GM23248 (cell line): ENCODE measurements at places on chromosomes 6 and 20. TPM values are rescaled to one million over a fixed set of nuclear protein-coding genes. Genes with fewer than 3 reads are reported as not detected.
A peak's percentile ranks its signal among the peaks of the same experiment; 100 is the strongest.

DNA sequence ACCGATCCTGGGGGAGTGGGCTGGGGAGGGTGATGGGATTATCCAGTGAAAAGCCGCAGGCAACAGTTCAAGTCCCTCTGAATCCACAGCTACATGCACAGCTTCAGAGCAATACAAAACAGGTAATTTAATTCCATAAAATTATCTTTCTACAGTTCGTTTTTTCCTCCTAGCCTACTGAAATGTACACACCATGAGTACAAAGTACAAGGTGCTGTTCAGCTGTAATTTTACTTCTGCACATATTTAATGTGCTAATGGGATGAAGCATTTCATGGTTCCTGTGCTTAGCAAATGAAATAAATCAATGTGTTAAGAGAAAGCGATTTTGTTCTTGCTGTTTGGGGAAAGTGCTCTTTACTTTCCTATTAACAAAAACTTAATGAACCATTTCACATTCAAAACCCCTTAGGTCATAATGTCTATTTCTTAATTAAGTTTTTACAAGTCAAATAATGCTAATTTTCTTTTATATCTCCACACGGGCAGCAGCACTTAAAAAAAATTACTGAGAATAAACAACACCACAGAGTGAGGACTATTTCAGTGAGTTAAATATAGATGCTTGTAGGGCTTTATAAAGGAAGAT lies 71.8 kb downstream of the INSM1 start:
- no peak overlapping the region for H3K4me3 ChIP-seq
- no peaks in the 10 kb centered on the region for H3K27me3 ChIP-seq
- H3K36me3 ChIP-seq: no peaks in the 10 kb centered on the region

DNA sequence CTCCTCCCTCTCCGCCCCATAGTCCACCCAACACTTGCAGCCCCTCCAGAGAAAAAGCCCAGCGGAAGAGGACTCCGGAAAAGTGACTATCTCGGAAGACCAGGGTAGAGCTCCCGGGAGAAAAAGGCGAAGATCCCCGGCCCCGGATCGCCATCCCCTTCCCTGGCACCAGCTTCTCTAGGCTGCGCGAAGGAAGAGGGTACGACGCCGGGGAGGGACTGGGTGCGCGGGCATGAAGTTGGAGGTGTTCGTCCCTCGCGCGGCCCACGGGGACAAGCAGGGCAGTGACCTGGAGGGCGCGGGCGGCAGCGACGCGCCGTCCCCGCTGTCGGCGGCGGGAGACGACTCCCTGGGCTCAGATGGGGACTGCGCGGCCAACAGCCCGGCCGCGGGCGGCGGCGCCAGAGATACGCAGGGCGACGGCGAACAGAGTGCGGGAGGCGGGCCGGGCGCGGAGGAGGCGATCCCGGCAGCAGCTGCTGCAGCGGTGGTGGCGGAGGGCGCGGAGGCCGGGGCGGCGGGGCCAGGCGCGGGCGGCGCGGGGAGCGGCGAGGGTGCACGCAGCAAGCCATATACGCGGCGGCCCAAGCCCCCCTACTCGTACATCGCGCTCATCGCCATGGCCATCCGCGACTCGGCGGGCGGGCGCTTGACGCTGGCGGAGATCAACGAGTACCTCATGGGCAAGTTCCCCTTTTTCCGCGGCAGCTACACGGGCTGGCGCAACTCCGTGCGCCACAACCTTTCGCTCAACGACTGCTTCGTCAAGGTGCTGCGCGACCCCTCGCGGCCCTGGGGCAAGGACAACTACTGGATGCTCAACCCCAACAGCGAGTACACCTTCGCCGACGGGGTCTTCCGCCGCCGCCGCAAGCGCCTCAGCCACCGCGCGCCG lies 822 bp downstream of the FOXQ1 start:
- peaks cover 35% of the 10 kb centered on the region for H3K27me3 ChIP-seq
- no peak overlapping the region for H3K27ac ChIP-seq
- peak overlapping the region; percentile 73 for H3K4me3 ChIP-seq
- DNase-seq: peak; percentile 42

- H3K4me3 ChIP-seq: no peak overlapping the region
- H3K4me1 ChIP-seq: no peaks in the 10 kb centered on the region
Observed at GRCh38 chr6:90384720-90385119, 88.1 kb upstream of the BACH2 start.

DNA sequence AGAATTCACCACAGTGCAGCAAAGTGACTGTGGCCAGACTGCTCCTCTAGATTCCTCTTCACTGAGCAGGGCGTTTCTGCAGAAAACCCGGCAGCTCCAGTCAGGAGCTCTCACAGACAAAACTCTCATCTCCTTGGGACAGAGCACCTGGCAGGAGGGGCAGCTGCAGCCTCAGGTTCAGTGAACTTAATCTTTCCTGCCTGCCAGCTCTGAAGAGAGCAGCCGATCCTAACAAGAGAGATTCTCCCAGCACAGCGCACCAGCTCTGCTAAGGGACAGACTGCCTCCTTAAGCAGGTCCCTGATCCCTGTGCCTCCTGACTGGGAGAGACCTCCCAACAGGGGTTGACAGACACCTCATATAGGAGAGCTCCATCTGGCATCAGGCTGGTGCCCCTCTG lies 1065.5 kb downstream of the GRIK2 start:
- no peaks in the 10 kb centered on the region for H3K36me3 ChIP-seq
- H3K27ac ChIP-seq: no peak overlapping the region
- no peak for DNase-seq
- H3K27me3 ChIP-seq: no peaks in the 10 kb centered on the region
- H3K4me3 ChIP-seq: no peak overlapping the region
- no peaks in the 10 kb centered on the region for H3K4me1 ChIP-seq

- no peak for DNase-seq
- H3K27ac ChIP-seq: no peak overlapping the region
- H3K4me1 ChIP-seq: peaks cover 5% of the 10 kb centered on the region; the same call in 1 of the 2 replicates
- no peaks in the 10 kb centered on the region for H3K36me3 ChIP-seq
- H3K27me3 ChIP-seq: peaks cover 26% of the 10 kb centered on the region
Observed at GRCh38 chr20:6635034-6635736, 132.3 kb upstream of the BMP2 start.

- H3K4me1 ChIP-seq: peaks cover 31% of the 10 kb centered on the region
- H3K27me3 ChIP-seq: no peaks in the 10 kb centered on the region
- no peak overlapping the region for H3K4me3 ChIP-seq
- no peak for DNase-seq
Observed at GRCh38 chr20:34710861-34711574, 6.9 kb downstream of the TP53INP2 start.

DNA sequence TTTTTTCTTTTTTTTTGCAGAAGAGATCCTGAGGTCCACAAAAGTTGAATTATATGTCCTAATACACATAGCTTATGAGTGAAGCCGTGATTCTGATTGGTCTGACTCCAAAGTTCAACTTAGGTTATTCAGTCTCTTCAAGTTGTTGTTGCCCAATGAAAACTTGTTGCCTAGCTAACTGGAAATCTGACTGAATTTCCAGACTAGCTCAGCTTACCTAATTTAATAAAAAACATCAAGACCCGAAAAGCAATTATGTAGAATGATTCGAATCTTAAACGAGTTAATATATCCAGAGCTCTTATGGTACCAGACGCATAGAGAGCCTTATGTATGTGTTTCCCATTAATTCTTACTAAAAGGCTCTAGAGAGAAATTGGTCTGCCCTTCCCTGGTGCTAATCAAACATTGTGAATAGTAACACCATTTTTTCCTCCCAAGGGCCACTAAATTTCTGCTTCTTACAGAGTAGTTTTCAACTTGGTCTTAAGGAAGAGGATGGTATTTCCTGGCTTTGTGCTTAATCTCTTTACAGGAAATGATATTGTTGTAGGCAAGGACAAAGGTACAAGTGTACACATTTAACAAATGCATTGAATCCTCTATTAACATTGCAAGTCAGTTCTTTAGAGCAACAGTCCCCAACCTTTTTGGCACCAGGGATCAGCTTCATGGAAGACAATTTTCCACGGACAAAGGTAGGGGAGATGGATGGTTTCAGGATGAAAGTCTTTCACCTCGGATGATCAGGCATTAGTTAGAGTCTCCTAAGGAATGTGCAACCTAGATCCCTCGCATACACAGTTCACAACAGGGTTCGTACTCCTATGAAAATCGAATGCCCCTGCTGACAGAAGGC lies 107.9 kb downstream of the TSHZ2 start:
- H3K4me1 ChIP-seq: peaks cover 52% of the 10 kb centered on the region
- H3K27me3 ChIP-seq: no peaks in the 10 kb centered on the region
- no peak overlapping the region for H3K4me3 ChIP-seq
- H3K27ac ChIP-seq: no peak overlapping the region
- no peaks in the 10 kb centered on the region for H3K36me3 ChIP-seq

- DNase-seq: no peak
- H3K27me3 ChIP-seq: no peaks in the 10 kb centered on the region
- H3K4me1 ChIP-seq: peaks cover 7% of the 10 kb centered on the region; the same call in 1 of the 2 replicates
- no peak overlapping the region for H3K4me3 ChIP-seq
Observed at GRCh38 chr6:79173378-79173777, 61.1 kb downstream of the HMGN3 start.

DNA sequence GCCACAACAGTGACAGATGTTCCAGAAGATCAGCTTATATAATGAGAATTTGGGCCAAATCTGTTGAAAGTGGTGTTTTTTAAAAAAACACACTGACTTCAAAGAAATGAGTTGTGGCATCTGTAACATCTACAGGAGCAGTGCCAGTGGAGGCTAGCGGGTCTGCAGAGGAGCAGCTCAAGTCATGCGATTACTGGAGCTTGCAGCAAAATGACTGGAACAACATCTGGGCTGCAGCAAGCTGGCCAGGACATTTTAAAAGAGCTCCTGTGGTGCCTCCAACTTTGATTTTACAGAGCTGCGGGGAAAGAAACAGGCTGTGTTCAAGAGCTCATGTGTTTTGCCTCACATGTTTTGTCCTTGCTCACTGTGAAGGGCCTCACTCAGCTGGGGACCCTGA lies 57.2 kb downstream of the TBX18 start:
- H3K27ac ChIP-seq: no peak overlapping the region
- no peaks in the 10 kb centered on the region for H3K36me3 ChIP-seq
- H3K4me3 ChIP-seq: no peak overlapping the region

- no peak overlapping the region for H3K27ac ChIP-seq
- H3K36me3 ChIP-seq: no peaks in the 10 kb centered on the region
- H3K4me3 ChIP-seq: peak overlapping the region; percentile 89; the same call in 1 of the 2 replicates
- DNase-seq: no peak
Observed at GRCh38 chr6:33428966-33429749, 9.3 kb downstream of the SYNGAP1 start.

DNA sequence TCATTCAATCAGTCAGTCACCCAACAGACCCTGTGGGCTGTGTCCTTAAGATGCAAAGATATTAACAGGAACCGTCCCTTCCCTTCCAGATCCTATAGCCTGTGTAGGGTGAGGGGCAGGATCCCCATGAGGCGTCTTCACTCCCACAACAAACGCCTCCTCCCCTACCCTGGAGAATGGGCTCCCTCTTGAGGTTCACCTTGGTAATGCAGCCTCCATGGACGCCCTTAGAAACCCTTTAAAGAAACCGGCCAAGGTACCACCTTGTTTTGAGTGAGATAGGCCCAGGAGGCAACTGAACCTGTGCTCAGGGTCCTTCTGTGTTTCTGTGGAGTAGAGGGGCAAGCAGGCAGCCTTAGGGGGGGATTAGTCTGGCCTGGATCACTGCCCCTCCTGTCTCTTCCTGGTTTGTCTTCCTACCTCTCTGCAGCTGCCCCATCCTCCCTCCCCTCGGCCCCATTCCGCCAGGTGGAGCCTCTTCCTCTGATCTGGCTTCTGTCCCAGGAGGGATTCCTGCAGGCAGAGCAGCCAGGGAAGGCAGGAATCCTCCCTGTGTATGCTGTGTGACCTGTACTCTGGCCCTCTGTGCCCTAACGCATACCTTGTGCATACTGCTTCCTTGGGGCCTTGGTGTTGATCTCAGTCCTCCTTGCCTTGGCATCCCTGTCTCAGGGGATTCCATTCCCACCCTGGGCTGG lies 6.6 kb upstream of the GUCA1A start:
- no peaks in the 10 kb centered on the region for H3K36me3 ChIP-seq
- no peaks in the 10 kb centered on the region for H3K27me3 ChIP-seq
- no peak overlapping the region for H3K4me3 ChIP-seq
- H3K27ac ChIP-seq: no peak overlapping the region
- peaks cover 11% of the 10 kb centered on the region for H3K4me1 ChIP-seq

DNA sequence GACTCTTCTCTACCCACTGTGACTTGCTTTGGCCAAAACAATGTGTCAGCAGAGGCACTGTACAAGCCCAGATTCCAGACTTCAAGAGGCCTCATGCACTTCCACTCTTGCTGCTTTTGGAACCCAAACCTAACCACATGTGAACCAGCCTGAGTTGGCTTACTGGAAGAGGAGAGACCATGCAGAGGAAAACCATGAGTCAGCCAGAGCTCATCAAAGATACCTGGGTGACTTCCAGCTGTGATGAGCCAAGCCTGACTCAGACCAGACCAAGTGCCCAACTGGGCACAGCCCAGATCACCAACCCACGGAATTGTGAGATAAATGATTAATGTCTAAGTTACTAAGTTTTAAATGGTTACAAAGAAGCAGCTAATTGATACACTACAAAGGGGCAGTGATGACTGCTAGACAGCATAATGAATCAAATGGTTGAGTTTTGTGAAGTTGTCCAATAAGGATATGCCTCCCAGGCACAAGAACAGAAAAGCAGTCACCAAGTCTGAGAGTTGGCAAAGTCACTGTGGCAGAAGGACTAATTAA lies 16.2 kb upstream of the BEND6 start:
- H3K27me3 ChIP-seq: no peaks in the 10 kb centered on the region
- H3K27ac ChIP-seq: peak overlapping the region; percentile 86
- 0 out of 2 replicates have a peak overlapping the region, but pooled peaks have one; percentile 57 for H3K4me3 ChIP-seq
- DNase-seq: peak; percentile 100
- H3K4me1 ChIP-seq: peaks cover 44% of the 10 kb centered on the region

Gene ZGPAT
- total RNA-seq: 26.2 and 28.5 TPM in 2 replicates

Gene TRIM15
- total RNA-seq: not detected in 2 replicates

Gene ADAM33
- 53.1 and 57.9 TPM in 2 replicates for total RNA-seq

Gene LAMP5
- total RNA-seq: 0.11 TPM in 1 of 2 replicates, not detected in the other

Gene TAPBP
- total RNA-seq: 62.3 and 68.7 TPM in 2 replicates
